ENCODE measurements at places on chromosomes 2 and 18.

- no peak for DNase-seq
Measured at GRCh38 chr2:68906716-68907115, 35.5 kb upstream of the BMP10 start.

- no peak for DNase-seq
Measured at GRCh38 chr2:68971591-68972231, 2.7 kb upstream of the GKN1 start.

- DNase-seq = no peak
Measured at GRCh38 chr2:11073251-11073650, 82.0 kb upstream of the SLC66A3 start.

GRCh38 chr2:151790689-151791088 is 37.5 kb downstream of the ARL5A start:
- DNase-seq = no peak

- no peak for DNase-seq
Measured at GRCh38 chr2:27522400-27522945, 25.8 kb downstream of the GCKR start.

DNA sequence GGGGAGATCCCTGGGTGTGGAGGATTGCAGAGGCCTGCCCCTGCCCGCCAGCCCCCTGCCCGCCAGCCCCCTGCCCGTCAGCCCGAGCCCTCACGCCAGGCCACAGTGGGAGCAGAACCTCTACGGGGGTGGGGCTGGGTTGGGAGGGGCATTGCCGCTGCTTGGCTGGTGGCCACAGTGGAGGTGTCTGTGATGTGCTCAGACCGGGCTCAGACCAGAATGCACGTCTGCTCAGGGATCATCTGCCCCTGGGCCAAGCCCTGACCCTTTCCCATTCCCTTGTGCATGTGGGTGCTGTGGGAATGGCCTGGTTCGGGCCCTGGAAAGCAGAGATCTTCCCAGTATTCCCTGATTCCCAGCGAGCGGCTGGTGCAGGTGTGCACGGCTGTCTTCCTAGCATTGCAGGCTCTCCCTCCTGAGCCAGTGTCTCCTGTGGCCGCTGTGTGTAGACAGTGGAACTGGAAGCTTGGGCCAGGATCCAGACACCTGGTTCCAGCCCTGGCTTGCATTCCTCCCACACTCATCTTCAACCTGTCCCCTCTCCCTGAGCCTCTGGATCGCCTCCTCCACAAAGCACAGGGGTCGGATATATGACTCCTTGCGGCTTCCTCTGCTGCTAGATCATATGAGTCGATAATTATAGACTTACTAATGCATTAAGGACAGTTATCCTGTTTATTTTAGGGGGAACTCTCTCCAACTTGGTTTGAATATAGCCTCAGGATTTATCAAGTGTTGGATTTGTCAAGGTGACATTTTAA is 161.6 kb downstream of the LDLRAD4 start:
- no peak for DNase-seq

- DNase-seq = no peak
Measured at GRCh38 chr2:32741575-32741974, 113.7 kb downstream of the TTC27 start.

GRCh38 chr2:172972005-172972619 is 103.5 kb upstream of the MAP3K20 start:
- DNase-seq = no peak

DNA sequence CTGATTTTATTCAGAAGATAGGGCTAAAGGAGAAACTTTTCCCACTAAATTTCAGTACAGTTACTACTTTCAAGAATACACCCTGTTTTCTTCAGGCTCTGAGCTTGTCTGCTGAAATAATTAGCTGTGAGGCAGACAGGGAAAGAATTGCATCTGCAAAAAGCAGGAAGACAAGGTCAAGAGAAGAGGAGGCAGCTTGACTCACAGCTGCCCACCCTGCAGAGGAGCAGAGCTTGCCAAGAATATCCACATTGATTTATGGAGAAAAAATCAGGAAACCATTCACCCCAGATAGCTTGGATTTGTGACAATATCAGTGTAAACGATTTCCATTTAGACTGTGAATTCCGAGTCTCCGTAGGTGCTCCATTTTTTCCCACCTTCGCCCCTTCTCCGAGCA is 49.0 kb downstream of the ACTR2 start:
- no peak for DNase-seq

DNA sequence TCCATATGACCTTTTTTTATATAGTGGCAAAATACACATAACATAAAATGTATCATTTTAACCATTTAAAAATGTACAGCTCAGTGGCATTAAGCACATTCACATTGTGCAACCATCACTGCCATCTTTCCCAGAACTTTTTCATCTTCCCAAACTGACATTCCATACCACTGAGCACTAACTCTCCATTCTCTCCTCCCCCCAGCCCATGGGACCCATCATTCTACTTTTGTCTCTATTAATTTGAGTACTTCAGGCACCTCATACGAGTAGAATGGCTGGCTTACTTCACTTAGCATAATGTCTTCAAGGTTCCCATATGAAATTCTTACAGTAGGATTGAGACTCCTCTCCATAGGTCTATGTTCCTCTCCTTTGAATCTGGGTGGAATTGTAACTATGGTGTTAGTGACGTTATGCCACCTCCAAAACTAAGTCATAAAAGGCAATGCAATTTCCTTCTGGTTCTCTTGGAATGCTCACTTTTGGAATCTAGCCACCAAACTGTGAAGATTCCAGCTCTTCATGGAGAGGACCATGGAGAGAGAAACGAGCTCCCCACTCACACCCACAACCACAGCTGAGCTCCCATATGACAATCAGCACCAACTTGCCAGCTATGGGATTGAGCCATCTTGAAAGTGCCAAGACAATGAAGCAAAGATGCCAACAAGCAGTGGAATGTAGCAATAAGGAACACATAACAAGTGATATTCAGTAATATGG is 9.8 kb upstream of the DNAJC27 start:
- no peak for DNase-seq

DNA sequence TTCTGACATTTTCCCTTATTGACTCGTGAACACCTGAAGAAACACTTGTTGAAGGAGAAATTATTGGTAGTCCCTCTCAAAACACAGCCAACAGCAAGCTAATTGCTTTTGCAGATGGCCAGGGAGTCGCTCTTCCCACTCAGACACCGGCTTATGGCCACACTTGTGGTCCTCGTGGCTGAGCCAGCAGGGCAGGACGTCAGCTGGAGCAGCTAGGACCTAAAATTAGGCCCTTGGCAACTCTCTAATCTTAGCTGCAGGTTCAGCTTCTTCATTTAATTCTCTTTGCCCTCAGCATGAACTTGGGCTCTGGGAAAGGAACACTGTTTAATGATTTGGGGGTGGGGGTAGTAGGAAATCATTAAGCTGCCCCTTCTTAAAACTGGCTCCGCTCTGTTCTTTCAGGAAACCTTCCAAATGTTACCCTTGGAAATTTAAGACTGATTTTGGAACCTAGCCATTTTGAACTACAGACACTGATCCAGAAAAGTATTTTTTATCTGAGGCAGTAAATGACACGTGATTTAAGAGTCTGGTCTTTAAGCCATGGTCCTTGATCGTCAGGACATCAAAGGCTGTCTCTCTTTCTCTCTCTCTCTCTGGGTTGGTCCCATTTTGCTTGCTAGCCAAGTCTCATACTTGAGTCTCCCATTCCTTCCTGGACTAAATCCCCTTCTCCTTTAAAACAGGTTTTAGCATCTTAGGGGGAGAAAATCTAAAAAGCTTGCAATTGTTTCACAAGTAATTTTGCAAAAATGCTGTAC is 77.5 kb downstream of the CDK15 start:
- DNase-seq = no peak

DNA sequence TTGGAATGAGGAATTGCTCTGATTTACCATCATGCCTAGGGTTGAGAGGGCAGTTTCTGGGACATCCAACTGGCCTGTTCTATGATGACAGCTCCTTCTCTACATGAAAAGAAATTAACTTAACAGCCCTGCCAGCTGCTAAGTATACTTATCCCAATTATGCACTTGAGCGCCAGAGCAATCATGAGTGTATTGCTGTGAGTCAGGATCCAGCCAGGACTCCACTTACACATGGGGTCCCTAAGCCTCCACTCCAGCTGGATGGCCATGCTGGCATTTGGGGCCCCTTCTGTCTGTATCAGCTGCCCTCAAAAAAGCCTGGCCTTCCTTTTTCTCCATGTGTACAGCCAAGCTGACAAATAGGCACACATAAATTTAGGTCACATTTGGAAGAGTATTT is 481.9 kb downstream of the TMX3 start:
- DNase-seq = no peak

- DNase-seq = no peak
Measured at GRCh38 chr2:31337860-31338259, 76.7 kb downstream of the XDH start.

DNA sequence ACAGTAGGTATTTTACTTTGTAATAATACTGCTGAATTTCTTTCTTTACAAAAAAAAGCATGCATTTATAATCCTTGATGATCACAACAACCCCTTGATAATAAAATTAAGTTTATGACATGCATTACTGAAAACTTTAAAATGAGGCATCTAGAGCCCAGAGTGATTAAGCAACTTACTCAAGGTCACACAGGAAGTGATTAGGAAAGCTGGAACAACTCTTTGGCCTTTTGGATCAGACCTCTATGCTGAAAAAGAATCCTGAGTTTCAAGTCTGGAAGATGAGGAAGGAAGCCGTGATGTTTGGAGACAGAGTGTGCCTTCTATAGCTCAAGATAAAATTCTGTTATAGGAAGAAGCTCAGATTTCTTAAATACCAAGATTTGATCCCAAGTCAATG is 105.0 kb upstream of the ATP8B1 start:
- no peak for DNase-seq

GRCh38 chr2:238094438-238095022 is 5.6 kb upstream of the ESPNL start:
- DNase-seq = no peak

- no peak for DNase-seq
Measured at GRCh38 chr2:4674007-4674406, 970.6 kb downstream of the DCDC2C start.

GRCh38 chr2:9998916-9999654 is 44.3 kb upstream of the KLF11 start:
- no peak for DNase-seq

GRCh38 chr2:9993488-9994165 is 42.1 kb downstream of the GRHL1 start:
- DNase-seq = no peak

All from stimulated activated CD4-positive, alpha-beta T cell treated with anti-CD3 and anti-CD28 coated beads, Interleukin-1b, Interleukin-23, amount 100 ng/mL, for 1 hour (primary cell).